A549 treated with DMSO at 1 μM for 4 hours (cell line): ENCODE measurements at places on chromosomes 1 and 21. TPM values are rescaled to one million over a fixed set of nuclear protein-coding genes. Genes with fewer than 3 reads are reported as not detected.

Gene VASH2
- 3.6 to 4.8 TPM (median 4.5 TPM) in 5 replicates for total RNA-seq

Gene AMPD1
- not detected in 5 replicates for total RNA-seq

Gene E2F2
- 2.5 to 3.4 TPM (median 3.2 TPM) in 5 replicates for total RNA-seq

Gene TMCC2
- 2.8 to 3.3 TPM (median 3.1 TPM) in 5 replicates for total RNA-seq

Gene DNM3
- 0.43 to 1.1 TPM (median 0.70 TPM) in 5 replicates for total RNA-seq

Gene TRNP1
- total RNA-seq = 122 to 199 TPM (median 187 TPM) in 5 replicates

Gene SPRR2A
- not detected in 5 replicates for total RNA-seq

Gene TNNT2
- total RNA-seq = 0.13 to 0.34 TPM in 2 of 5 replicates, not detected in the others

Gene S100A9
- total RNA-seq = 0.52 to 1.0 TPM (median 0.95 TPM) in 5 replicates

Gene SH2D1B
- 0.03 to 0.15 TPM (median 0.11 TPM) in 5 replicates for total RNA-seq

Gene COL16A1
- total RNA-seq = 4.2 to 7.5 TPM (median 5.3 TPM) in 5 replicates

Gene GSTM5
- total RNA-seq = not detected in 5 replicates

Gene ARHGAP30
- 0.06 to 0.13 TPM (median 0.10 TPM) in 5 replicates for total RNA-seq

Gene CFHR2
- not detected in 5 replicates for total RNA-seq

Gene RIMS3
- 0.66 to 1.3 TPM (median 0.99 TPM) in 5 replicates for total RNA-seq

Gene PDZK1IP1
- total RNA-seq = 6.1 to 9.3 TPM (median 7.9 TPM) in 5 replicates

Gene OR10Z1
- total RNA-seq = not detected in 5 replicates

Gene KIF14
- total RNA-seq = 8.9 to 15.1 TPM (median 13.5 TPM) in 5 replicates

Gene C8A
- not detected in 5 replicates for total RNA-seq

Gene SLC9C2
- total RNA-seq = not detected in 5 replicates

Gene B3GALT2
- not detected in 5 replicates for total RNA-seq

Gene GJA8
- not detected in 5 replicates for total RNA-seq

Gene C1orf52
- total RNA-seq = 20.4 to 22.2 TPM (median 20.5 TPM) in 5 replicates

Gene C1orf226
- total RNA-seq = 0.73 to 1.1 TPM (median 0.78 TPM) in 5 replicates

Gene CASQ2
- total RNA-seq = not detected in 5 replicates

Gene ILDR2
- 0.02 to 0.08 TPM (median 0.04 TPM) in 4 of 5 replicates, not detected in the other for total RNA-seq

Gene OR2T4
- not detected in 5 replicates for total RNA-seq

Gene NBPF6
- not detected in 5 replicates for total RNA-seq

Gene SPRR3
- not detected in 5 replicates for total RNA-seq

Gene GUCA2A
- total RNA-seq = not detected in 5 replicates

Gene GJB3
- total RNA-seq = 5.4 to 8.1 TPM (median 6.1 TPM) in 5 replicates

Gene DMRTA2
- 0.14 to 0.26 TPM (median 0.18 TPM) in 5 replicates for total RNA-seq

Gene LCE6A
- not detected in 5 replicates for total RNA-seq

Gene NUP210L
- not detected in 5 replicates for total RNA-seq

Gene IGSF9
- total RNA-seq = 0.20 to 0.32 TPM (median 0.29 TPM) in 5 replicates

Gene FAM72C
- total RNA-seq = 6.1 to 7.3 TPM (median 6.5 TPM) in 5 replicates

Gene FAM163A
- 0.02 TPM in 1 of 5 replicates, not detected in the others for total RNA-seq

Gene PLA2G4A
- 9.6 to 14.1 TPM (median 11.7 TPM) in 5 replicates for total RNA-seq

Gene MRPL20
- total RNA-seq = 130 to 154 TPM (median 133 TPM) in 5 replicates

Gene TMPRSS15
- not detected in 5 replicates for total RNA-seq
